GM12878 (cell line): ENCODE measurements at places on chromosomes 12 and 14. TPM values are rescaled to one million over a fixed set of nuclear protein-coding genes. Genes with fewer than 3 reads are reported as not detected.

TAS2R19 gene
- polyA plus RNA-seq = not detected in 2 replicates

DNA sequence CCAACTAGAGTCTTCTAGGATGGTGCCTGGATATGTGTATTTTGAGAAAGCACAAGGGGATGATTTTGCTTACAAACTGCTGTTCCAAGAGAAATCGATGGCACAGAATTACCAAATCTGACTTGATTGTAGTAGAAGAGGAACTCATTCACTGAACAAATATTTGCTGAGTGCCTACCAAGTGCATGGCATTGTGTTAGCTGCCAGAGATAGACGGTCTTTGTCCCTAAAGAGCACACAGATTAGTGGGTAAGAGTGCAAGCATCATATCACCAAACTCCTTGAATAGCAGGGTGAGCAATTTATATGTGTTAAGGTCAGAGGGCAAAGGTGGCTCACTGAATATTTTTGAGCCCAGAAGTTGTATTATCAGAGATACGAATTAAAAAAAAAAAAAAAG lies 3.5 kb upstream of the FOXN3 start:
- no peak for DNase-seq
- peaks cover 9% of the 10 kb centered on the region for H3K4me1 ChIP-seq
- no peak overlapping the region for H3K27ac ChIP-seq
- no peak overlapping the region for H3K4me3 ChIP-seq
- H3K36me3 ChIP-seq = no peaks in the 10 kb centered on the region

DNA sequence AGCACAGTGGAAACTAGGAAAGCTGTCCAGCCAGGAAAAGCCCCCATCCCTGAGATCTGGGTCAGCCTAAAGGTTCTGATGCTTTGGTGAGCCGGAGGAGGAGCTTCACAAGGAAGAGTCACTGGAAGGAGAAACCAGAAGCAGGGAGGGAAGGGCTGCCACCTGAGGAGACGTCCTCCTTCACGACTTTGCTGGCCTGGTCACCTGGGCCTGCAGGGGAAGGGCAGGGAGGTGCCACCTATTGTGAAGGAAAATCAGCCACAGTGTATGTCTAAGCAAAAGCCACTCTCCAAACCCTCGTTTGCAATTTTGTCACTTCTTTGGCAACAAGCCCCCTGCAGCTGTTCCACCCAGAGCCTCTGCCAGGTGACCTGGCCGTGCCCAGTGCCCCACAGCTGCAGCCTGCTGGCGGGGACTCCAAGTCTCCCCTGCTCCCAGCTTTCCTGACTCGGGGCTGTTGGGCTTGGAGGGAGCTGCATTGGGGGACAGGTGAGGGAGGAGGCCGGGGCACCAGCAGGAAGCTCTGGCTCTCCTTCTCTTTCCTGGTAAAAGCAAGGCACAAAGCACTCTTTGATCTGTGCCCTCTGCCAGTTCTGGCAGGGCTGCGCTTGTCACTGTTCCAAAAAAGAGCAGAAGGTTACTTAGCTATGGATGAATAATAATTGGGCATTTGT lies 120.9 kb upstream of the BCL2L14 start:
- no peaks in the 10 kb centered on the region for H3K36me3 ChIP-seq
- no peak overlapping the region for H3K4me3 ChIP-seq
- no peaks in the 10 kb centered on the region for H3K27me3 ChIP-seq
- no peak overlapping the region for H3K27ac ChIP-seq
- no peak for DNase-seq

- no peaks in the 10 kb centered on the region for H3K27me3 ChIP-seq
- H3K27ac ChIP-seq = no peak overlapping the region
- H3K36me3 ChIP-seq = no peaks in the 10 kb centered on the region
- no peak overlapping the region for H3K4me3 ChIP-seq
- no peak for DNase-seq
- no peaks in the 10 kb centered on the region for H3K4me1 ChIP-seq
Observed at GRCh38 chr14:93654599-93654998, 133.7 kb downstream of the PRIMA1 start.

PAN2 gene
- 23.6 and 25.9 TPM in 2 replicates for polyA plus RNA-seq

DNA sequence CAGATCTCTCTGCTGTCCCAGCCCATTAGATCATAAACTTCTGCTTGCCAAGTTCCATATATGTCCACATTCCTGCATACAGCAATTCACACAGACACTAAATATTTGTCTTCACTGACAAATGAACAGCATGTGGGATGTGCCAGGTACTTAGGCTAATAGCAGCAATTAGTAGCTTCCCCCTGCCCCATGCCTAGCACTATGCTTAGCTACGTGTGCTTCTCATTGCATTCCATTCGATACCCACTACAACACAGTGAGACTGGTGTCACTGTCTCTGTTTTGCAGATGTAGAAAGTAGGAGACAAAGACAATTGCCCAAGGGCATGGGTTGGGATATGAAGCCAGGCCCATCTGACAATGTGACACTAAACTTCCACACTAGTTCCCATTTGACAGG lies 308.4 kb downstream of the BCL11B start:
- no peak for DNase-seq
- no peaks in the 10 kb centered on the region for H3K36me3 ChIP-seq
- no peaks in the 10 kb centered on the region for H3K4me1 ChIP-seq
- no peaks in the 10 kb centered on the region for H3K27me3 ChIP-seq

RHEBL1 gene
- 13.0 and 13.3 TPM in 2 replicates for polyA plus RNA-seq

KLHL33 gene
- 0.04 and 0.16 TPM in 2 replicates for polyA plus RNA-seq

SLC25A47 gene
- polyA plus RNA-seq = not detected in 2 replicates

GRCh38 chr14:30210630-30211029 lies 283.0 kb upstream of the PRKD1 start:
- H3K36me3 ChIP-seq = no peaks in the 10 kb centered on the region
- no peak overlapping the region for H3K4me3 ChIP-seq
- H3K27me3 ChIP-seq = no peaks in the 10 kb centered on the region
- no peak for DNase-seq
- no peaks in the 10 kb centered on the region for H3K4me1 ChIP-seq

- no peaks in the 10 kb centered on the region for H3K36me3 ChIP-seq
- no peaks in the 10 kb centered on the region for H3K4me1 ChIP-seq
- H3K27ac ChIP-seq = no peak overlapping the region
- DNase-seq = no peak
- no peak overlapping the region for H3K4me3 ChIP-seq
- no peaks in the 10 kb centered on the region for H3K27me3 ChIP-seq
Observed at GRCh38 chr14:61899497-61899896, 137.3 kb downstream of the SNAPC1 start.

RIPK3 gene
- 8.0 and 8.3 TPM in 2 replicates for polyA plus RNA-seq

GRCh38 chr12:131864469-131864868 lies 30.0 kb upstream of the ULK1 start:
- H3K4me1 ChIP-seq = no peaks in the 10 kb centered on the region
- H3K27me3 ChIP-seq = no peaks in the 10 kb centered on the region
- no peaks in the 10 kb centered on the region for H3K36me3 ChIP-seq

DNA sequence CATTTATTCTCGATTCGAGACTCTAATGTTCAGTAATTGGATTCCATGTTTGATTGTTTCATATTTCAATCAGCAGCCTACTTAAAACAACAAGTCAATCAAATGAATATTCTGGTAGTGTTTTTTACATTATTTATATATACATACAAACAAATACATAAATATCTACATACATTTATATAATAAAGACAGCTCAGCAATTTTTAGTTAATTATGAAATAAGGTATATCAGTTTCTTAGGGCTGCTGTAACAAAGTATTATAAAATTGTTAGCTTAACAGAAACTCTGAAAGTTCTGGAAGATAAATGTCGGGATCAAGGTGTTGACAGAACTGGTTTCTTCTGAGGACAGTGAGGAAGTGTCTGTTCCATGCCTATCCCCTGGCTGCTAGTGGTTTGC lies 105.9 kb downstream of the MGST1 start:
- H3K4me3 ChIP-seq = no peak overlapping the region
- no peak overlapping the region for H3K27ac ChIP-seq
- no peaks in the 10 kb centered on the region; the same call in 1 of the 2 replicates for H3K27me3 ChIP-seq
- DNase-seq = no peak
- H3K36me3 ChIP-seq = no peaks in the 10 kb centered on the region
- H3K4me1 ChIP-seq = no peaks in the 10 kb centered on the region

RAPGEF3 gene
- polyA plus RNA-seq = 0.27 and 0.28 TPM in 2 replicates

REM2 gene
- polyA plus RNA-seq = 0.84 and 0.97 TPM in 2 replicates

DNA sequence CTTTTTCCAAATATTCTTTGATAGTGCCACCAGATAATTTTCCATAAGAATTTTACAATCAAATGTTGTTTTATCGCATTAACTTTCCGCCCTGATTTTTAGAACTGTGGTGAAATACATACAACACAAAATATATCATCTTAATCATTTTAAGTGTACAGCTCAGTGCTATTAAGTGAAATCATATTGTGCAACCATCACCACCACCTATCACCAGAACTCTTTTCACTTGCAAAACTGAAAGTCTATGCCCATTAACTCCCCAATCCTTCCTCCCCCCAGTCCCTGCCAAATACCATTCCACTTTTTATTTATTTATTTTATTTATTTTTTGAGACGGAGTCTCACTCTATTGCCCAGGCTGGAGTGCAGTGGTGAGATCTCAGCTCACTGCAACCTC lies 36.6 kb downstream of the CDKL1 start:
- DNase-seq = no peak
- peaks cover 4% of the 10 kb centered on the region for H3K36me3 ChIP-seq
- no peak overlapping the region for H3K4me3 ChIP-seq
- no peak overlapping the region for H3K27ac ChIP-seq
- peaks cover 11% of the 10 kb centered on the region for H3K4me1 ChIP-seq
- H3K27me3 ChIP-seq = no peaks in the 10 kb centered on the region

DNA sequence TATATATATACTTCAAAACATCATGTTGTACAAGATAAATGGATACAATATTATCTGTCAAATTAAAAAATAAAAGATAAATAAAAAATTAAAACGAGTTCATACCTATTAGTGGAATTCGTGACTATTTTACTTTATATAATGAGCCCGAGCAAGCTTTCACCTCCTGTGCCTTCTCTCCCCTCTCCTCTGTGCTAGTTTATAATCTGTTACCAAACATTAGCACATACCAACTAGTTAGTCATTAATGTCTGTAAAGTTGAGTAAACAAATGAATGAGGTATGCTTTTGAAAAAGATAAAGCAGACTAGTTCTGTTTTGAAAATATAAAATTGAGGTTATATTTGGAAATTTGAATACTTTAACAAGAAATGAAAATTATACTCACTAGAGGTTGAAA lies 84.0 kb downstream of the LRRC9 start:
- no peak overlapping the region for H3K27ac ChIP-seq
- H3K36me3 ChIP-seq = no peaks in the 10 kb centered on the region
- no peak for DNase-seq
- no peak overlapping the region for H3K4me3 ChIP-seq

GRCh38 chr12:71710276-71711125 lies 24.6 kb downstream of the TMEM19 start:
- H3K4me1 ChIP-seq = no peaks in the 10 kb centered on the region
- DNase-seq = no peak
- H3K27ac ChIP-seq = no peak overlapping the region
- no peak overlapping the region for H3K4me3 ChIP-seq

SAMD15 gene
- polyA plus RNA-seq = 1.1 and 1.2 TPM in 2 replicates

- H3K27me3 ChIP-seq = no peaks in the 10 kb centered on the region
- H3K36me3 ChIP-seq = no peaks in the 10 kb centered on the region
- H3K27ac ChIP-seq = no peak overlapping the region
- no peak overlapping the region for H3K4me3 ChIP-seq
- no peak for DNase-seq
Observed at GRCh38 chr12:102948941-102949352, 8.5 kb upstream of the ASCL1 start.

IL23A gene
- 1.8 and 5.6 TPM in 2 replicates for polyA plus RNA-seq

P2RX2 gene
- not detected in 2 replicates for polyA plus RNA-seq

- H3K4me3 ChIP-seq = peak overlapping the region; percentile 0; the same call in 1 of the 2 replicates
- DNase-seq = no peak
- peaks cover 7% of the 10 kb centered on the region for H3K36me3 ChIP-seq
- peaks cover 29% of the 10 kb centered on the region for H3K4me1 ChIP-seq
Observed at GRCh38 chr12:94813314-94813713, 163.0 kb upstream of the TMCC3 start.

PCED1B gene
- polyA plus RNA-seq = 2.6 and 3.3 TPM in 2 replicates

PLXNC1 gene
- polyA plus RNA-seq = 5.9 and 6.3 TPM in 2 replicates

GRCh38 chr12:90024262-90024661 lies 315.6 kb upstream of the ATP2B1 start:
- H3K27ac ChIP-seq = no peak overlapping the region
- H3K4me3 ChIP-seq = no peak overlapping the region
- no peaks in the 10 kb centered on the region for H3K27me3 ChIP-seq
- no peak for DNase-seq

DNA sequence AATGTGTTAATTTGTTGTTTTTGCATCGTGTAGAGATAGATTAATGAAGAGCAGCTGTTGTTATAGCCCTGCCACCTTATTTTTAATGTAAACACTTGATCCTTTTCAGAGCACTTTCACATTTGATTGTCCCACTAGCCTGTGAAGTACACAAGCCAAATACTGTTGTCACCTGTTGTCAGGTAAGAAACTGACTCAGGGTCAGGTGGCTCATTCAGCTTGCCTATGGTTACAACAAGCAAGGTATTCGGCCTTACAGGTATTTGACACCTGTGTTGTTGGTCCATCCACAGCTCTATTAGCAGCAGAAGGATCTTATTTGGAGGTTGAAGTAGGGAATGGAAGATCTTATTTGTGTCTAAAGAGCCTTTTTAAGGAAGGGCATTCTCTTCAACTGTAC lies 108.9 kb downstream of the GPR135 start:
- no peak overlapping the region for H3K4me3 ChIP-seq
- H3K27me3 ChIP-seq = no peaks in the 10 kb centered on the region
- no peak overlapping the region for H3K27ac ChIP-seq
- peaks cover 5% of the 10 kb centered on the region; the same call in 1 of the 2 replicates for H3K36me3 ChIP-seq

AICDA gene
- polyA plus RNA-seq = 24.0 and 25.4 TPM in 2 replicates

KCNH5 gene
- polyA plus RNA-seq = not detected in 2 replicates

TC2N gene
- 0.11 and 0.31 TPM in 2 replicates for polyA plus RNA-seq

RASSF9 gene
- polyA plus RNA-seq = not detected in 2 replicates

IFNG-AS1 gene
- 0.67 and 0.89 TPM in 2 replicates for polyA plus RNA-seq

- no peak overlapping the region for H3K4me3 ChIP-seq
- no peak for DNase-seq
- no peaks in the 10 kb centered on the region for H3K27me3 ChIP-seq
- H3K4me1 ChIP-seq = no peaks in the 10 kb centered on the region
- H3K27ac ChIP-seq = no peak overlapping the region
- H3K36me3 ChIP-seq = no peaks in the 10 kb centered on the region
Observed at GRCh38 chr14:74630881-74631690, 19.0 kb upstream of the LTBP2 start.

CMA1 gene
- polyA plus RNA-seq = not detected in 2 replicates

GRCh38 chr12:85466890-85467289 lies 186.9 kb downstream of the ALX1 start:
- H3K36me3 ChIP-seq = no peaks in the 10 kb centered on the region
- H3K27me3 ChIP-seq = no peaks in the 10 kb centered on the region
- H3K4me3 ChIP-seq = no peak overlapping the region
- H3K4me1 ChIP-seq = 0 out of 2 replicates have a peak, but pooled peaks cover 2% of the 10 kb centered on the region
- DNase-seq = no peak

- no peaks in the 10 kb centered on the region for H3K27me3 ChIP-seq
- H3K4me1 ChIP-seq = no peaks in the 10 kb centered on the region
- H3K36me3 ChIP-seq = no peaks in the 10 kb centered on the region
- DNase-seq = no peak
- no peak overlapping the region for H3K27ac ChIP-seq
Observed at GRCh38 chr12:123050331-123050831, 69.9 kb downstream of the ARL6IP4 start.
